ENCODE measurements at places on chromosomes 2 and 18. TPM values are rescaled to one million over a fixed set of nuclear protein-coding genes. Genes with fewer than 3 reads are reported as not detected.

DNA sequence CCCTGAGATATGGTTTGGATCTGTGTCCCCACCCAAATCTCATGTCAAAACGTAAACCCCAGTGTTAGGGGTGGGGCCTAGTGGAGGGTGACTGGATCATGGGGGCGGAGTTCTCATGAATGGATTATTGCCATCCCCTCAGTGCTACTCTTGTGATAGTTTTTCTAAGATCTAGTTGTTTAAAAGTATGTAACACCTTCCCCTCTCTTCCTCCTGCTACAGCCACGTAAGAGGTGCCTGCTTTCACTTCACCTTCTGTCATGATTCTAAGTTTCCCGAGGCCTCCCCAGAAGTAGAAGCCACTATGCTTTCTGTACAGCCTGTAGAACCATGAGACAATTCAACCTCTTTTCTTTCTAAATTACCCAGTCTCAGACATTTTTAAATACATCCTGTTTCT is 16.9 kb downstream of the PUM2 start:
- no peak for DNase-seq

DNA sequence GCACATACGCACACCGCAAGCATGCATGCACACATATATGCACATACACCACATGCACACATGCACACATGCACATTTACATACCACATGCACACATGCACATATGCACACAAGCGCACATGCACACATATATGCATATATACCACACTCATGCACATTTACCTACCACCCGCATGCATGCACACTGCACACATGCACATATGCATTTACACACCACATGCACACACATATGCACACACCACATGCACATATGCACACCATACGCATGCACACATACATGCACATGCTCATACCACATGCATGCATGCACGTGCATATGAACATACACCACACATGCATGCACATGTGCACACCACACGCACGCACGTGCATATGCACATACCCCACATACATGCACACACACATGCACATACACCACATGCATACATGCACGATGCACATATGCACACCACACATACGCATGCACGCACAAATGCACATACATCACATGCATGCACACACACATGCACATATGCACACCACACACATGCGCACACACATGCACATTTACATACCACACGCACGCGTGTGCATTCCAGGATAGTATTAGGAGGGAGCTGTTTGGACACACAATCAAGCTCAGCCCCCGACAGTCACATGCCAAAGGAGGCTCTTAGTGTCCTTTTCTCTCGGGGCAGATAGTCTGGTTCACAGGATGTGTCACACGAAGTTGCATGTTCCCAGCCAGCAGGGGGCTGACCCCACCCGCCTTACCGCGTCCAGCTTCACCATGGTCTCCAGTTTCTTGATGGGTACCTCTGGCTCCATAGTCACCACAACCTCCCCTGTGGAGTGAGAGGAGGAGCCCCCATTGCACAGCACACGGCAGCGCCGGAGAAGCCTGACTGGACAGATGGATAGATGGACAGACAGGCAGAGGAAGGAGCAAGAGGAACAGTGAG is 5.9 kb downstream of the OTOF start:
- DNase-seq: no peak

DNA sequence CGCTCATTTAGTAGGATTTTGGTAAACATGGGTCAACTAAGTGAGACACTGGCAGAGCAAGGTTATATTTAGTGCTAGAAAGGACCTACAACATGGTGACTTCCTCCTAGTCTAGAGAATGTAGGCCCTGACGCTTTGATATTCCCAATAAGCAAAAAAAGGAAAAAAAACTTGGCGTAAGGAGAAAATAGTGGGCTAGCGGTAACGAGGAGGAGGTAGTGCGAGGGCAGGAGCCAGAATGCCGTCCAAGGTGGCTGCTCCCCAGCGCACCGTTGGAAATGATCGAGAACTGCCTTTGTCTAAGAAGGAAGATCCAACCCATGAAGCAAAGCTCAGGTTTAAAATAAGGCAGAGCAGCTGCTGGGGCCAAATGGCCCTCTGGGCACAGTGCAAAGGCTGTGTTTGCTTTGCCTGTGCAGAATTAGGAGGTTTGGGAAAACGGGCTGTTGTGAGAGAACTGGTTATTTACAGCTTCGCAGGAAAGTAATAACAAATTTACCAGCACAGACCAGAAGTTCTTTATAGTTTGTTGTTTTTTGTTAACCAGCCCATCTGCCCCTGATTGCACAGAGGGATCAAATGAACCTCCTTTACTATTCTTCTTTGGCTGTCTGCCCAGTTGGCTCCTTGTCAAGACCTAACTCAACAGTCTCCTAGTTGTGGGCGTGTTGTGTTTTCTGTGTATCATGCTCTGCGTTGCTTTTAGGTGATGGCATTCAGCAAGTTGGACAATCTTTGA is 86.6 kb downstream of the ITGB1BP1 start:
- DNase-seq: no peak

The INPP5D gene
- 2.4 TPM for polyA plus RNA-seq

The PAX3 gene
- 1.9 TPM for polyA plus RNA-seq
